ENCODE measurements at places on chromosomes 11 and 22. TPM values are rescaled to one million over a fixed set of nuclear protein-coding genes. Genes with fewer than 3 reads are reported as not detected.
A peak's percentile ranks its signal among the peaks of the same experiment; 100 is the strongest.

The P4HA3 gene
- total RNA-seq, result 8.7 TPM

The ANO1 gene
- total RNA-seq, result not detected

- no peak for DNase-seq
Measured at GRCh38 chr11:35404388-35404775, 15.0 kb downstream of the SLC1A2 start.

DNA sequence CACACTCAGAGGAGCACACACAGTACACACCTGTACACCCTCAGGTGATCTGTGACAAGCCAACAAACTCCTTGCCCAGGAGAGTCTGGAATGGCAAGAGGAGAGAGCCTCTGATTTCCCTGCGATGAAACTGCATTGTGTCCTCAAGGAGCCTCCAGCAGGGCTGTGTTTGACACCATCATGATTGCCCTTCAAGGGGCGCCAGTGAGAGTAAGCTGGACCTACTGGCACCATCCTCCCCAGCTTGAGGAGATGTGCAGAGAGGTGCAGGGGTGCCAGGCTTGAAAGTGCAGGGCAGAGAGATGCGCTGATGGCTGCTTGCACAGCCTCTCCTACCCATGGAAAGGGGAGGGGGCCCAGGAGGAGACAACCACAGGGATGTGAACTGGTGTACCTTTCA lies 188.8 kb upstream of the CADM1 start:
- no peak for DNase-seq

- DNase-seq, result peak; percentile 51
Measured at GRCh38 chr11:34940026-34940677, 23.7 kb downstream of the PDHX start.

- peak; percentile 76 for DNase-seq
Measured at GRCh38 chr22:21028277-21029251, 3.8 kb downstream of the SLC7A4 start.

GRCh38 chr22:30823015-30823370 lies 128.3 kb downstream of the OSBP2 start:
- DNase-seq, result peak; percentile 95

DNA sequence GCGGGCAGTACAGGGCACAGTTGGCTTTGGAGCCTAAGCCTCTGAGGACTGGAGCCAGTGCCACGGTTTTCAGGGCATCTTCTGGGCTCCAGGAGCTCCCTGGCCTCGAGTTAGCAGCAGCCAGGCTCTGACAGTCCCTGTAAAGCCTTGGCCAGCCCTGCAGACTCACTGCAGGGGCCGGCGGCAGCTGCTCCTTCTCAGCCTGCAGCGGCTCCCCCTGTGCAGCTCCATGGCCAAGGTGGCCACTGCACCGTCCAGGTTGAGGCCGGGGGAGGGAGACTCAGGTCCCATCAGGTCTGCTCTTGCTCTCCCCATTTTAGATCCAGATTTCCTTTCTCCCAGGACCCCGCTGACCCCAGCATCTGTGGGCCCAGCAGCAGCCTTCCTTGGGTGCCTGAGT lies 1461.1 kb downstream of the BRD1 start:
- peak; percentile 58 for DNase-seq
